Stimulated activated CD4-positive, alpha-beta T cell treated with anti-CD3 and anti-CD28 coated beads, Interleukin-4, amount 100 ng/mL, for 24 hours (primary cell): ENCODE measurements at places on chromosomes 4 and X.

GRCh38 chrX:87941841-87942240 lies 424.2 kb downstream of the KLHL4 start:
- DNase-seq: no peak

- DNase-seq: no peak
Measured at GRCh38 chr4:43410636-43411035, 518.1 kb downstream of the GRXCR1 start.

- no peak for DNase-seq
Measured at GRCh38 chr4:120916937-120917336, 5.6 kb downstream of the PRDM5 start.

- DNase-seq: no peak
Measured at GRCh38 chr4:138535316-138535715, 293.2 kb upstream of the SLC7A11 start.

GRCh38 chrX:53031380-53031779 lies 17.2 kb upstream of the GPR173 start:
- no peak for DNase-seq

DNA sequence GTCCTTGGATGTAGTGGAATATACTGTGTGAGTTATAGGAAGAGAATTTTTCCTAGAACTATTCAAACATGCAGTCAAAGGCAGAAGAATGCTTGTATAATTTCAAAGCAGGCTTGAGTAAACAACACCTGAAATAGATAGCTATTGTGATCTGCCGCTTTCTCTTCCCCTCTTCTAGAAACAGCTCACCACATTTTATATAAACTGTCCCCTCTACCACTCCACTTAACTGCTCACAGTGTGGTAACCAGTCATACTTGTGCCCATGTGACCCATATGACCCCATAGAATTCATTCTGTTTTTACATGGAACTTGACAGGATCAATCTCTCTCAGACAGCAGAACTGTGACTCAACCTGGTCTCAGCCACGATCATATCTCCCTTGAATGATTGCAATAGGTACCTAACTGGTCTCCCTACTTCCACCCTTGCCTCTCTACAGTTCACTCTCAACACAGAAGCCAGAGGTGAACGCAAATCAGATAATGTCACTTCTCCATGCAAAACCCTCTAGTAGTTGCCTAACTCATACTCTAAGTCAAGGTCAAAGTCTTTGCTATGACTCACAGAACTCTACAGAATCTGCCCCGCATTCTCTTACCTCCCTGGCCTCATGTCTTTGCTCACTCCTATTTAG lies 85.6 kb upstream of the EFHC2 start:
- DNase-seq: no peak

DNA sequence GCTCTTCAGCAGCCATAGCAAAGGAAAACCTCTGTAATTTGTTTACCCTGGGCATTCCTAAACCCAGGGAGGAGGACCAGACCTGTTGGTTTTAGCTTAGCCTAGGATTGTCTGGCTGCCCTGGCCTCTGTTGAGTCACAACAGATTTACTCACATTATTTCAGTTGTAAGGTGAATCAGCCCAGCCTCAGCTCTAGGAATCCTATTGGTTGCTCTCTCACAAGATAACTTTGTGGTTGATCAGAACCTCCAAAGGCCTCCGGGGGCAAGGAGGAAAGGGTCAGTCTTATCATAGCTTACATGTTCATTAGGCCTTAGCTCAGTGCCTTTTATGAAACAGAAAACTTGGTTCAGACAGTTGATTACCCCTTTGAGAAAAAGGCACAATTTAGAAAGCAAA lies 41.0 kb downstream of the PDK3 start:
- DNase-seq: no peak

GRCh38 chrX:40849906-40850823 lies 114.8 kb upstream of the MED14 start:
- DNase-seq: no peak

GRCh38 chr4:39043861-39044363 lies 11.7 kb upstream of the TMEM156 start:
- DNase-seq: peak; percentile 36

- no peak for DNase-seq
Measured at GRCh38 chrX:66602381-66602938, 36.4 kb downstream of the EDA2R start.

DNA sequence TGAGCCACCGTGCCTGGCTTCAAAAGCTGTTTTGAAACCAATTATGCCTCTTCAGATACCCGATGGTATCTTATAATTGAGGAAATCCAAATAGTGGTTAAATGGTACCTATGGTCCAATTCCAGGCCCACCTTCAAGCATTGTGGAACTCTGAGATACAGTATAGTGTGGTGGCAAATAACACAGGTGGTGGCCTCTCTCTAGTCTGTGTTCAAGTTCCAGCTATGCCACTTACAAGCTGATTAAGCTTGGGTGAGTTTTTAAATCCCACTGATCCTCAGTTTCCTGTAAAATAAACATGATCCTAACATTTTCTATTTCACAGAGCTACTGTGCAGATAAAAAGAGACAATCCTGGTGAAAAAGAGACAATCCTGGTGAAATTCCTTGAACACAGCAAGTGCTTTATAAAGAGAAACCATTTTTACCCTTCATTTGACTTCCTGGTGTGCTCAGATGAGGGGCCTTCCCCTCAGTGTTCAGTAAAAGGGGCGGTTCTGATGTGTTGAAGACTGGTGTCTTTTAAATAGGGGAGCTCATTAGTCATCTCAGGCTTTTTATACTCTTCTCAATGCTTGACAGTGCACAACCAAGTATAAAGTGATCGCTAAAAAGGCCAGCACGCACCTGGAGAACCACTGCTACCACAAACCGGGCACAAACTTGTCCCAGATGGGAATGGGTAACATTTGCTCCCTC lies 30.8 kb upstream of the CD40LG start:
- DNase-seq: peak; percentile 31

- DNase-seq: no peak
Measured at GRCh38 chr4:139674875-139675550, 9.4 kb downstream of the MGST2 start.

DNA sequence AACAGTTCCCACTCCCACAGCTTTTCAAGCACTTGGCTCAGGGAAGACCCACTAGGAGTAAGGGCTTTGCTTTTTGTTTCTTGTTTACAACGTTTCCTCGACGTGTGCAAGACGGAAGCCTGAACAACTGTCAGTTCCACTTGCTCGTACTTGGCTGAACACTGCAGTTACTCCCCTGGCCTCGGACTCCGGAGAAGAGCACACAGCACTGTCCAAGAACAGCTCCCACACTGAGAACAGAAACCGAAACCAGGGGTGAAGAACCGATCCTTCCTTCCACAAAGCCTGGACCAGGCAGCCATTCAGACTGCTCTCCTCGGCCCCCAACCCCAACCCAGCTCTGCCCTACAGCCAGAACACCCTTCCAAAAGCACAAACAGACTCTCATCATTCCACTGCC lies 25.5 kb downstream of the IRF2 start:
- no peak for DNase-seq

DNA sequence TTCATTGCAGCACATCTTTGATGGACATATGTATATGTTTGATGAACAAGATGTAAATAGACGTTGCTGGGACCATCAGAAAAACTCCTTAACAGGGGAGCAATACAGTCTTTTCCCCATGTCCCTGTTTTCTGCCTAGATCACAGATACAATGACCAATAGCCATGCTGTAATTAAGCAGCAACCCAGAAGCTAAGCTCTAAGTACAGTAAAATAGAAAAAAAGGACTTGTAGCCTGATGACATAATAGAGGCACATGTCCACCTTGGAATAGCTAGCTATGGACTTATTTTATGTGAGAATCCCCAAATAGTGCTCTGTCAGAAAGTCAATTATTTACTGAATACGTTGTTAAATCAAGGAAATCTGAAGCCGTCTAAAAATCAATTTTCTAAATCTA lies 14.9 kb downstream of the FAM13A start:
- no peak for DNase-seq

- DNase-seq: peak; percentile 60
Measured at GRCh38 chrX:135295238-135295943, 13.9 kb upstream of the ETDC start.

DNA sequence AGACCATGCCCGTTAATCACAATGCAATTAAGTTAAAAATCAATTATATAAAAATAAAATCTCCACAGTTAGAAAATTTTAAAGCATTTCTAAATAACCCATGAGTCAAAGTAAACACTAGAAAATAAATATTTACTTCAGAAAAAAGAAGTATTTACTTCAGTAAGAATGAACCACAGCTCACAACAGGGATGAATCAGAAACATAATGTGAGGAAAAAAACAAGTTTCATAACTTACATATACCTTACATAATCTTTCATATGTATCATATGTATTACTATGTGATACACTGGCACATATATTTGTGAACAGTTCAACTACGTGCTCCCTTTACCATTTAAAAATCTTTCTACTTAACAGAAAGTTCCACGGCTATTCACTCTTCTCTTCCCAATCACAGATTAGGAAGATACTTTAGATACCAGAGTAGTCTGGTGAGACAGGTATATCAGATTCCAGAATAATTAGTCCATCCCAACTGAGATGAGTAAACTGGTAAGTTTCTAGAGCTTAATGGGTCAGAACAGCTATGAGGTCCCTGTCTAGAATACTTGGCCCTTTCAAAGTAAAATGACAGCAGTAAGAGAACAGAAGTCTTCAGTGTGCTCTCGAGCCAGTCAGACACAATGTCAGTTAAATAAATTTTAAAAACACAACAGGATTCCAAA lies 70.3 kb downstream of the SH3RF1 start:
- no peak for DNase-seq

DNA sequence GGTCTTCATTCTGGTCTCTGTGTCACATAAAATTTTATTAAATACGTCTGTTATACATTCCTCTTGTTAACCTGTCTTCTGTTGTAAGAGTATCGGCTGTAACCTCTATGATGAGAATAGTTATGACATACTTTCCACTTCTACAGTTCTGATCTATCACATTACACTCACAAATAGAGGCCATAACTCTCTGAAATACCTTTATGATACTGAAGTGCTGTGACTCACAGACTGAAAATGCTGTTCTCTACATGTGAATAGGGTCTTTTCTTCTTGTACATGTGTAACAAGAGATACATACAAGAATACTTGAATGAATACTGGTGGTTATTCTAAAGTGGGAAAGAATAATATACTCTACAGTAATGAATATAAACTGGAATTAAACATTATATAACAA lies 1047.6 kb downstream of the TECRL start:
- DNase-seq: no peak
